ENCODE measurements at places on chromosomes 16 and 17.

DNA sequence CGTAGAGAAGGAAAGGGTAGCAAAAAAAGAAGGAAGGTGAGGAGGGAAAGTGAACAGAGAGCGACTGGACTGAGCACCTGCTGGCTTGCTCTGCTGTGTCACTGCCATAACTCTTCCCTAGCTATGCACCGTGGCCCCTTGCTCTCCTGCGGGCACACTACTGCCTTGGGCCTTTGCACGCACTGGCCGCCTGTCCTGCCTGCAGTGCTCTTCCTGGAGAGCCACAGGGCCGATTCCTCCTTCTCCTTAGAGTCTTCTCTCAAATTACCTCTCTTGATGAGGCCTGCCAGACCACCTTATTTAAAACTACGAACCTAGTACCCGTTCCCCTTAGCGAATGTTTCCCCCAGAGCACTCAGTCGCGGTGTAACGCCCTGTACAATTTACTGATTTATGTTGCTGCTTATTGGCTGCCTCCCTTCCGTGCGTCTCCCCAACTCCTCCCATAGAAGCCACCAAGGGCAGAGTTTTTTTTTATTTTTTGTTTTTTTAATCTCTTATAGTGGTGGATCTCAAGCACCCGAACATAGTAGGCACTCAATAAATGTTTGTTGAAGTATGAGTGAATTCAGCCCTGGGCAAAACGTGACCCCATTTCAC, 70.3 kb downstream of the RAI1 start:
- no peak for DNase-seq

GRCh38 chr16:14148569-14148968, 77.5 kb downstream of the MRTFB start:
- no peak for DNase-seq

DNA sequence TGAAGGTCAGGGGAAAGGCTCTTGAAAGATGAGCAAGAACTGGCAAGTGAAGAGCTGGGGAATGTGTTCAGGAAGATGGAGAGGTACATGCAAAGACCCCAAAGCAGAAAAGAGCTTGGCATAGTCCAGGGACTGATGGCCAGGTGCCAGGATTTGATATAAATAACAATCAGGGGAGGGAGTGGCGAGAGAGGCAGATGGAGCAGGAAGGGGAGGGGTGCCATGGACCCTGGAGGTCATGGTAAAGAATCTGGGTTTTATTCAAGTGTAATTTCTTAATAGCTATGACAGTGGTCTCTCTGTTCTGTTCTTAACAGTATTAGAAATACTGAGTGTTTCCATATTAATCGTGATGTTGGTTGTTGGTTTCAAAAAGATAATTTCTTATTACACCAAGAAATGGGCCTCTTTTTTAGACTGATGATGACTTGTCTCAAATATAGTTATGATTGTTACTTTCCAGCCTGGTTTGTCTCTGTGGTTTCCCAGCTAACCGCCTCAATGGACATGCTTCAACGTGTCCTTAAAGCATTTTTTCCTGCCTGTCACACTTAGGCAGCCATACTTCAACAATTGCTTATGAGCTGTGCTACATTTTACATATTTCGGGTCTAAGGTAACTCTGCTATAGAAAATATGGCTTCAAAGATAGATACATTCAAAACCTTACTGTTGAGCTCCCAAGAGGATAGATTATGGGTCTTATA, 49.4 kb downstream of the MYH10 start:
- no peak for DNase-seq

DNA sequence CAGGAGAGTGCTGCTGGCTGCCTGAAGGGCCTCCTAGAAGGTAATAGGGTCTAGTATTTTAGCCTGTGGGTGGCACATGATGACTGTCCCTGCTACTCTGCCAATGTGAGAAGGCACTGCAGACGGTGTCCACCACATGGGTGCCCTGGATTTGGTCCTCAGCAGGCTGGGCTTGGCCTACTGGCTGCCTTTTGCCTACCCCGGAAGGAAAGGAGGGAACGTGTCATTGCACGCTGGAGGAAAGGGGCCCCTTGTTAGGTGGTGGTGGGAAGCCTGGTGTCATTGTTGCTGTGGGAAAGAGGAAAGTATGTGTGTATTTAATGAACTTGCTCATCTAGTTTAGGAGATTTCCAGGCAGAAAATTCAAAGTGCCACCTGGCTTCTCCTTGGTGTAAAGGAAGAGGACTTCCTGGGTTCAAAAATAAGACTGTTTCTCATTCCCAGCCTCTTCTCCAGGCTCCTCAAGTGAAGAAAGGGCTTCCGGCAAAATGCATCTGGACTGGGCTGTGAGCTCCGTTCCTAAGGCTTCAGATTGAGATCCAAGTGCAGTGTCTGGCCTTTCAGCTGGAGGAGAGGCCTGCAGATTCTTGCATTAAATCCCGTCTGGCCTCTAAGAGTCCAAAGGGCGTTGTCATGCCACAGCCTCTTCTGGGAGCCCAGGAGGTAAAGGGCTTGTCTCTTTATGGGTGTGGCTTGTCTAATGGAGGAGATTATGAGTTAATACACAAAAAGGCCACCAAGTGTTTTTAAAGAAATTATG, 55.1 kb downstream of the RPTOR start:
- DNase-seq = no peak

Measured in neural progenitor cell (in vitro differentiated cells).